Activated CD8-positive, alpha-beta memory T cell treated with anti-CD3 and anti-CD28 coated beads for 24 hours (primary cell): ENCODE measurements at places on chromosomes 4 and X.
A peak's percentile ranks its signal among the peaks of the same experiment; 100 is the strongest.

GRCh38 chr4:83959160-83959559, 423.3 kb downstream of the GPAT3 start:
- DNase-seq: no peak

- DNase-seq: no peak
These were observed at the start of gene OTUD5 for GRCh38 chrX:48957477-48957826. OTUD5 (minus strand) TSS chrX:48957607; CDS start chrX:48957570, 37 bp downstream.

- no peak for DNase-seq
These were observed 134.6 kb downstream of the AASDH start for GRCh38 chr4:56252561-56253152.

- DNase-seq: no peak
These were observed 39.2 kb downstream of the SEL1L3 start for GRCh38 chr4:25823632-25824031.

DNA sequence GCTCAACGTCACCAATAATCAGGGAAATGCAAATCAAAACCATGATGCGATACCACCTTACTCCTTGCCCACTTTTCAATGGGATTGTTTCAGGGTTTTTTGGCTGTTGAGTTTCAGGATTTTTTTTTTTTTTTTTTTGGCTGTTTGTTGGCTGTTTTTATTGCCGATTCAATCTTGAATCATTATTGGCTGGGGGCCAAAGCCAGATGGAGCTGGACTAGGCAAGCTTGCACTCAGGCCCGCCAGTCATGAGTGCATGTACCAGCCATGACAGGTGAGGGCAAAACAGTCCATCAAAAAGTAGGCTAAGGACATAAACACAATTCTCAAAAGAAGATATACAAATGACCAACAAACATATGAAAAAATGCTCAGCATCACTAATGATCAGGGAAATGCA, 13.3 kb downstream of the YIPF7 start:
- no peak for DNase-seq

- DNase-seq: no peak
These were observed 3.8 kb upstream of the AMMECR1 start for GRCh38 chrX:110321670-110322069.

GRCh38 chrX:115892787-115893671, 277.5 kb upstream of the AGTR2 start:
- DNase-seq: peak; percentile 67

GRCh38 chr4:171846232-171846631, 33.0 kb downstream of the GALNTL6 start:
- no peak for DNase-seq

- no peak for DNase-seq
These were observed 753.6 kb downstream of the RAPGEF2 start for GRCh38 chr4:159856451-159856850.

GRCh38 chrX:69320116-69320515, 154.9 kb upstream of the PJA1 start:
- no peak for DNase-seq

DNA sequence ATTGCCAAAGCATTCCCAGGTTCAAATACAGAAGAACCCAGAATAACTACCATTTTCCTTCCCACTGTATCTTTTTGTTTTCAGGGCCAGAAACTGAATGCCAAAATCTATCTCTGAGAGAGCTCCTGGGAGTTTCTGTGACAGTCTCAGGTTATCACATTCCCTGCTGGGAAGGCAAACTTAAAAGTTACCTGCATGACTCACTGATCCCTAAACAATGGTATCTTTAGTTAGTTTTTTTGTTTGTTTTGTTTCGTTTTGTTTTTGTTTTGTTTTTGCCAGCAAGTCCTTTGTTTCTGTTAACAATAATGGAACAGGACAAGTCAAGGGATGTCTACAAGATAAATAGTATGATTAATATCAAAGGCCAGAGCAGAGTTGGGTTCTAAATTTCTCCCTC, 34.3 kb downstream of the PAPSS1 start:
- no peak for DNase-seq

DNA sequence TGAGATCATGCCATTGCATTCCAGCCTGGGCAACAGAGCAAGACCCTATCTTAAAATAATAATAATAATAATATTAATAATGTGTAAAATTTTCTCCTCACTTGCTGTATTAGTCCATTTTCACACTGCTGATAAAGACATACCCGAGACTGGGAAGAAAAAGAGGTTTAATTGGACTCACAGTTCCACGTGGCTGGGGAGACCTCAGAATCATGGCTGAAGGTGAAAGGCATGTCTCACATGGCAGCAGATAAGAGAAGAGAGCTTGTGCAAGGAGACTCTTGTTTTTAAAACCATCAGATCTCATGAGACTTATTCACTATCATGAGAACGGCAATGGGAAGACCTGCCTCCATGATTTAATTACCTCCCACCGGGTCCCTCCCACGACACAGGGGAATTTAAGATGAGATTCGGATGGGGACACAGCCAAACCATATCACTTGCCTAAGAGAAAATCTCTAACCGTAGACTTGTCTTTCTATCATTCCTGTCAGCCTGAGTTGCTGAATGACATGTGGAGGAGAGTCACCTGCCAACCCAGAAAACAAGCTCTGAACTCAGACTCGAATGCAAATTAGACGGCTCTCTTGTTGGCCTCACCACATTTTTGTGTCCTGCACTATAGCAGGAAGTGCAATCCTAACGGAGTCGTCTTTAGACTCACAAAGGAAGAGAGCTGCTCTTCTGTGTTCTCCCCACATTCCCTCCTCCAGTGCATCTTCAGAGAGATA, 51.9 kb upstream of the DCTD start:
- no peak for DNase-seq

GRCh38 chr4:163790231-163790630, 295.7 kb downstream of the TMA16 start:
- no peak for DNase-seq

GRCh38 chr4:139300431-139301112, 733 bp upstream of the NAA15 start:
- DNase-seq: no peak

DNA sequence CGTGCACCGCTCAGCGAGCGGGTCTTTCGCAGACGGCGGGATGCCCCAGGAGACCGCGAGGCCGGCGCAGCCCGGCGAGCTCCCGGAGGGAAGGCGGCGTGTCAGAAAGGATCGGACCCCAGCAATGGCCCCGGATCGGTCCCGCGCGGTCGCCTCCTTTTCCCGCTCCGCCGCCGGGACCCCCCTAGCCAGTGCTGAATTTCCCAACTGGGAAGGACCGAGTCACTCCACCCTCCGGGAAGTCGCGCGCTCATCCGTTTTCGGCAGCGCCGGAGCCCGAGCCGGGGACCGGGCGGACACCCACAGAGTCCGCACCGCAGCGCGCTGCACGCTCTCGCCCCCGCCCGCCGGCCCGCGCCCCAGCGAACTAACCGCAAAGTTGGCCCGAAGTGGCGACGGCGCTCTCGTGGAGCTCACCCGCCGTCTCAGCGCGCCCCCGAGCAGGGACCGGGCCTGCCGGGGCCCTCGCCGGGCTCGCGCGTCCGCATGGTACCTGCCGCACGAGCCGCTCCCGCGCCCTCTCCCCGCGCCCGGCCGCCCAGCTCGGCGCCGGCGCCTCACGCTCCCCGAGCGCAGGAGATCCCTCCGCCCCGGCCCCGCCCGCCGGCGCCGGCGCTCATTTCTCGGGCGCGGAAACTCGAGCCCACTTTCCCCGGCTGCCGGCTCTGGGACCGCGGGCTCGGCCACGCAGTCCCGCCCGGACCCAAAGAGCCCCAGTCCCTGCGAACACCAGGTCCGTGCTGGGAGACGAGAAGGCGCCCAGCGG, at the start of gene FAT1:
Gene FAT1, minus strand, starts transcription at position 565 of the 766 bp plus-strand sequence. CDS start 14,029 bp downstream, outside the sequence.
- DNase-seq: no peak

- no peak for DNase-seq
These were observed 45.5 kb upstream of the KLF3 start for GRCh38 chr4:38618505-38618904.
